ENCODE measurements at places on chromosomes 5 and 9.

GRCh38 chr9:4740388-4740637 is 689 bp downstream of the AK3 start:
- DNase-seq, result no peak

DNA sequence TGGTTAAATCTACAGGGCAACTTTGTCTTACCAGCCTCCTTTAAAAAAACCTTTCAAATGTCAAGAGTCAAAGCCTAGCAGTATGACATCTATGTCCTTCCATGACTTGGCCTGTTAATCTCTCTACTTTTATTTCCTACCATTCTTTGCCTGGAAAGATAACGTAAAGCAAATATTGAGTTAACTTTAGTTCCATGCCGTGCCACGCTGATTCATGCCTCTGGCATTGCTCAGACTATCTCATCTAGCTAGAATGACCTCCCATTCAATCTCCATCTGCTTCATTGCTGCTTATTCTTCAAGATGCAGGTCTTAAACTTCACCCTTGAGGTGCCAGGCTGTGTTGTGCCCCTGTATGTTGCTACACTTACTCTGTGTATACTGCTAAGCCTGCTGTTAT is 729.8 kb downstream of the EFNA5 start:
- no peak for DNase-seq

- DNase-seq, result no peak
Measured at GRCh38 chr5:168793841-168794837, 215.0 kb upstream of the PANK3 start.

GRCh38 chr5:132458651-132459030 is 31.9 kb downstream of the IRF1 start:
- no peak for DNase-seq

DNA sequence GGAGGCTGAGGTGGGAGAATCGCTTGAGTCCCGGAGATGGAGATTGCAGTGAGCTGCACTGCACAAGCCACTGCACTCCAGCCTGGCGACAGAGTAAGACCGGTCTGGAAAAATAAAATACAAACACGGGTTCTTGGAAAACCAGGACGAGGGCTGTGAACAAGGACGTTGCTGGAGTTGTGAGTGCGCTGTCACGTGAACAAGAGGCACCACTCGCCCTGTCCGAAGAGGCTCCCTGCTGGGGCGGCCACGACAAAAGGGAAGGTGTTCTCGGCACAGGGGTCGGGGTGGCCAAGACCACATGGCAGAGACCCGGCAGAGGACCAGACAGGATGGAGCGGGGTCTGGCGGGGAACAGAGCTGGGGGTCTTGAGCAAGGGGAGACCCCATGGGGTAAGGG is 30.6 kb upstream of the UBAC1 start:
- no peak for DNase-seq

- DNase-seq, result no peak
Measured at GRCh38 chr9:22238809-22239684, 207.6 kb upstream of the DMRTA1 start.

- DNase-seq, result no peak
Measured at GRCh38 chr5:72625332-72625731, 118.1 kb upstream of the ZNF366 start.
